ENCODE measurements at places on chromosomes 12 and 14.

- DNase-seq, result no peak
Measured at GRCh38 chr12:53235742-53236442, 3.9 kb upstream of the RARG start.

GRCh38 chr12:22046090-22046967, at the start of gene CMAS:
Gene CMAS (plus strand): TSS chr12:22046218. CDS start chr12:22046304, 86 bp downstream.
- DNase-seq, result peak; percentile 74

GRCh38 chr14:68730348-68730747, 62.5 kb downstream of the ZFP36L1 start:
- DNase-seq, result no peak

GRCh38 chr12:78002878-78003277, 172.2 kb downstream of the NAV3 start:
- no peak for DNase-seq

- DNase-seq, result no peak
Measured at GRCh38 chr12:58285551-58285950, 344.2 kb downstream of the ATP23 start.

DNA sequence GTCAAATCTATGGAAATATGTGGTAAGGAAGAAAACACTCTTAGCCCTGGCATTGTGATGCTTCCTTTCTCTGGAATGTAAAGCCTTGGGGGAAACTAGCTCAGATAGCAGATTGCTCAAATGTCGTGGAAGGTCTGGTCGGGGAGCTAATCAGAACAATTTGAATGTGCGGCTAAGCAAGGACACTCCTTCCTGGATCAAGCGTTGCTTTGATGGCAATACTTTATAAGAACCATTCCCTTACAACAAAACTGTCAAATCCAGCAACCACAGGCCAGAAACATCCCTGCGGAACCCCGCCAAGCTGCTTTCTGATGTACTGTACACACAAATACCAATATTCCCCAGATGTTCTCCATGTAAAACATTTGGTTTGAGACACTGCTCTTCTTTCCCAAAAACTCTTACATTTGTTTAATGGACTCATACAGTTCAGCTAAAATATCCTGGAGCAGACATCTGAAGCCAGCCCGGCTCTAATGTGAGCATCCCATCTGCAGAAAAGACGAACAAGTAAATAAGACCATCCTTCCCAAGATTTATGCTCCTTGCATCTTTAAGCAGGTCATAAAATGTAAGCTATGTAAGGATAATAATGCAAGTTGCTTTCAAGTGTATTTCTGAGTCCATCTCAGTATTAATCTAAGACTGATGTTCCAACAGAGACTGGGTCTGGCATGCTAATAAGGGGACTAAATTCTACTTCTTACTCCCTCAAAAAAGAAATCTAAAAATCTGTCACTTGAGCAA, 20.2 kb downstream of the NUAK1 start:
- no peak for DNase-seq

GRCh38 chr12:113782873-113783272, 183.3 kb downstream of the RBM19 start:
- DNase-seq, result no peak

GRCh38 chr12:22800332-22800731, 175.4 kb downstream of the ETNK1 start:
- no peak for DNase-seq

- no peak for DNase-seq
Measured at GRCh38 chr12:5187136-5187535, 143.5 kb downstream of the KCNA5 start.

DNA sequence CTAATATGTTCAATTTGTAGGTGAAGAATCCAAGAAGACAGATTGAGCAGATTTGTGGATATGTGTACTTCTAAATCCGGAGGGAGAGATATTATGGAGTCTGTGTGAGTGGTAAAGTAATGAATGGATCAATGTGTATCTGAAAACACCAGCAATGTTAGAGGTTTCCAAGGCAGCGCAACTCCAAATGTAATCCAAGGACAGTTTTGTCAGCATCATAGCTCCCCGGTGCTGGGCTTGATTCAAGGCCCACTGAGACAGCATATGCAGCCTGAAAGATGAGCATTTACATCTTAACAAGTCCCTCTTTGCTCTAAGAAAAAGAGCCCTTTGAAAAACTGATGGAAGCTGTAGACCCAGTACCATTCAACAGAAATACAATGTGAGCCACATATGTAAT, 38.3 kb upstream of the FRMD6 start:
- no peak for DNase-seq

DNA sequence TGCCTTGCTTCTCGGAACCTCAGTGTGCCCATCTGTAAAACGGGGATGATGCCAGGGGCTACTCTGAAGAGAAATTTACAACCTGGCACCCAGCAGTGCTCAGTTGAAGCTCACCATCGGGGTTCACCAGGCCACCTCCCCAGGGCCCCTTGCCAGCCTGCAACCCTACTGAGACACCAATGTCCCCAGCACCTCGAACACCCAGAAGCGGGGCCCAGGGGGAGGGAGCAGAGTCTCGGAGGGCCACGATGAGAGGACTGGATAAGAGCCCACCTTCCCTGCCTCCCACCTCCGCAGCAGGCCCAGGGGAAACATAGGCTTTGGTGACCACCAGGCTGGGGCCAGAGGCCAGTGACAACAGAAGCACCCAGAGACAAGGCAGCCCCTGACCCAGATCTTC, 22.4 kb downstream of the NCOR2 start:
- no peak for DNase-seq

GRCh38 chr12:75815756-75816155, 215.8 kb downstream of the PHLDA1 start:
- DNase-seq, result no peak

DNA sequence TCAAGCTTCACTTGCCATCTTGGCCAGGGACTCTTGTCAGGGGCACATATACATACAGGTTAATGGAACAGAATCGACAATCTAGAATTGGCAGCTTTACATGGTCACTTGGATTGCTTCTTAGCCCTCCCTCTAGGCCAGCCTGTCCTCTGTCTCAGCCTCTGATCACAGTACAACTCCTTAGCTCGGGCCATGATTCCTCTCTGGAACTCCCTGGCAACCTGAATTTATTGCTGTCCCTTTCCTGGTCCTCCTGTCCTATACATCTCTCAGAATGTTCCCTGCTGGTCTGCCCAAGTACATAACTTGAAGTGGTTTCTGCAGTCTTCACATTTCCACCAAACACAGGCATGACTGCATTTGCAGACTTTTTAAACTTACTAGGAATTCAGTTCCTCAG, 79.9 kb upstream of the CCDC175 start:
- DNase-seq, result no peak
